ENCODE measurements at places on chromosomes 11 and 22.

DNA sequence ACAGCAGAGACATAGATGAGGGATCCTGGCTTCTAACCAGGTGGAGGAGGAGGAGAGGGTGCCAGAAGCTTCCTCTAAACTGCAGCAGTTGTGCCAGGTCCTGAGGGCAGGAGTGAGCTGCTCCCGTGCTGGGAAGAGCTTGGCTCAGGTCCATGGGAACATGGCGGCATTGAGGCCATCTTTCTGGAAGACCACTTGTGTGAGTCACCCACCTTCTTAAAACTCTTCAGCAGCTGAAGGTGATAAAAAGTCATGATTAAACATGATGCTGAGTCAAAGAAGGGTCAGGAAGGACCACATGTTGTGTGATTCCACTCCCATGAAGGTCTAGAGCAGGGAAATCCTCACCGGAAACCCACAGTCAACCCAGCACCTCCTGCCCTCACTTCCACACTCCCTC, 35.1 kb downstream of the LINC01488 start:
- no peak for DNase-seq

DNA sequence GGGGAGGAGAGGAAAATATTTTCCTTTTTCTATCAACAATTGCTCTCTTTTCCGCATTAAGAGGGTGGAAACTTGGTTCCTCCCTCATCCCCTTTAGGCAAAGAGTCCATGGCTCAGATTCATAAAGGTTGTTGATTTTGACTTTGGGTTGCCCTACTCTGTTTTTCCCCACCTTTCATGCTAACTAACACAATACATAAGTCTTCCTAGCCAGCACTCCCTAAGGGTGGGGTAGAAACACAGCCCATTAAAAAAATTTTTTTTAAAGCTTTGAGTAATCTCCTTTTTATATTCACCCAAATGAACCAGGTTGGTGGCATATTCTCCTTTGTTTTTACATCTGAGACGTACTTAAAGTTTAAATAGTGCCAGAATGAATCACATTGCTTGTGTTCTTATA, 20.0 kb upstream of the LIN7C start:
- DNase-seq, result no peak

DNA sequence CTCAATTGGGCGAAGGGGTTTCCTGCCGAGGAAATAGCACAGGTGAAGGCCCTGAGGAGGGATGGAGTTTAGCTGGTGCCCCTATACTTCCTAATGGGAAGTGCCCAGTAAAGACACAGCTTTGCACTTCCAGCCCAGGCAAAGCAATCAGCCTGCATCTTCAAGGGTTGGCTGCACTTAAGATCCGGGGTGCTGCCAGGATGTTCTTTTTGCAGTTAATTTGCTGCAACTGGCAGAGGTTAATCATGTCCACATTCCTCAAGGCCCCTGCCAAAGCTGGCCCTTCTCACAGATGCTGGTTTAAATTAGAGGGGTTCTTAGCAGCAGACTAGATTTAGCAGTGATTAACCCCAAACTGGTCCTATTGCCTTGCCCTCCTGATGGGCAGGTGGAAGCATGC, 137.7 kb upstream of the NAV2 start:
- DNase-seq, result no peak

DNA sequence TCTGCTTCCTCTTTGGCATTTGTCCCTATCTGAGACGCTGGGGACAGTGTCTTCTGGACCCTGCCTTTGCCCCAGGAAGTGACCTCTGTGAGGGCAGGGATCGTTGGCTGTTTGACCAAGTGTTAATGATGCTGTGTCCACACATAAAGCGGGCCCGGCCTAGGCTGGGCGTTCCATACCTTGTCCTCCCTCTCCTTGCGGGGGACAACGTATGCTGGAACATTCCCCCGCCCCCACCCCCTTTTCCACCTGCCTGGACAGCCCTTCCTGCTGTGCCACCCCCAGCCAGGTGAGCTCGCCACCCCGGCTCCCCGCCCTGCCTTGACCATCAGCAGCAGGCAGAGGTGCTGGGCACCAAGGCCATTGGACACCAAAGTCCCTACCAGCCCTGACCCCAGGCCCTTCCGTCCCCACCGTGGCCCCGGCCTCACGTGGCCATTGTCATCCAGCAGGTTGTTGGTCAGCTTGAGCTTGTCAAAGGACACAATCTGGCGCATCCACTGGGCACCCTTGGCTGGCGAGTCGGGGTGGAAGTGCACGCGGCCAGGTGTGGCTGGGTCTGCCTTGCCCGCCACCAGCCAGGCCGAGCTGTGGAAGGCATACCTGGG, 4.1 kb upstream of the NUDT8 start:
- DNase-seq, result no peak

DNA sequence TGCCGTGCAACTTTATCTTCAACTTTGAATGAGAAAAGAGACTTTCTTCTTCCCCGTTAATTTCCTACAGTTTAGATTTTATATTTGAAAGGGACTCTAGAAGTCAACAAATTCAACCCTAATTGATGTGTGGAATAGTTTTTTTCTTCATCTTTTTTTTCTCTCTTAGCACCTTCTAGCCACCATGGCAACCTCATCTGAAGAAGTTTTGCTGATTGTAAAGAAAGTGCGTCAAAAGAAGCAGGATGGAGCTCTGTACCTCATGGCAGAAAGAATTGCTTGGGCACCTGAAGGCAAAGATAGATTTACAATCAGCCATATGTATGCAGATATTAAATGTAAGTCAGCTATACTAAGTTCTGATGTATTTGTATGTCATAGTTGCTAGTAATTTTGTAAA, 10.5 kb downstream of the GTF2H1 start:
- DNase-seq, result no peak
